ENCODE measurements at places on chromosomes 11 and 22.

GRCh38 chr11:11420191-11420898, 67.3 kb upstream of the CSNK2A3 start:
- DNase-seq, result no peak

DNA sequence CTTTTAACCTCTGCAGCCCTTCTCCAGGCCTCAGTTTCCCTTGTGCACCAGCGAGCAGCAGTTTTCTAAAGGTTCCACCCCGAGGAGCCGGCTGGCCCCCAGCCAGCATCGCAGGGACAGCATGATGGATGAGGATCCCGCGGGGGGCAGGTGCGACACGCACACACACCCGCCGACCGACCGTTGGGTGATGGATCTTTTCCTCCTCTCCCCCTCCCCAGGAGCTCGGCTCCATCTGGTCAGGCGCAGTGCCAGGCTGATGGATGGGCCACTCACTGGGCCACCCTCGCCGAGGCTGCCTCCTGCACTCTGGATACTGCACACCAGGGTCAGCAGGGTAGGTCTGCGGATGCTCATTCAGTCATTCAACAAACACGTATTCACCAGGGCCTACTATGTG, 12.8 kb upstream of the CABP7 start:
- no peak for DNase-seq

GRCh38 chr22:35375031-35375430, 5.9 kb upstream of the HMOX1 start:
- DNase-seq, result no peak

DNA sequence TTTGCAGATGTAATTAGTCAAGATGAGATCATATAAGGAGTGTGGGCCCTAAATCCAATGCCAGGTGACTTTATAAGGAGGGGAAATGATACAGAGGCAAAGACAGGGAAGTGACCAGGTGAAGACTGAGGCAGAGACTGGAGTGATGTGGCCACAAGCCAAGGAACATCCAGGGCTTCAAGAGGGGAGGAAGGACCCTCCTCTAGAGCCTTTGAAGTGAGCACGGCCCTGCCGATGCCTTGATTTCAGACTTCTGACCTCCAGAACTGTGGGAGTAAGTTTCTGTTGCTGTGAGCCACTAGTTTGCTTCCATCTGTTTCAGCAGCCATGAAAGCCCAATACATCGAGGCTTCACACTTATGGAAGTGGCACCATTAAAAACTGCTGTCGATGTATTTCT, 78.7 kb downstream of the SHANK2 start:
- DNase-seq, result no peak

GRCh38 chr11:64516226-64516625, 74.8 kb upstream of the SLC22A12 start:
- no peak for DNase-seq

DNA sequence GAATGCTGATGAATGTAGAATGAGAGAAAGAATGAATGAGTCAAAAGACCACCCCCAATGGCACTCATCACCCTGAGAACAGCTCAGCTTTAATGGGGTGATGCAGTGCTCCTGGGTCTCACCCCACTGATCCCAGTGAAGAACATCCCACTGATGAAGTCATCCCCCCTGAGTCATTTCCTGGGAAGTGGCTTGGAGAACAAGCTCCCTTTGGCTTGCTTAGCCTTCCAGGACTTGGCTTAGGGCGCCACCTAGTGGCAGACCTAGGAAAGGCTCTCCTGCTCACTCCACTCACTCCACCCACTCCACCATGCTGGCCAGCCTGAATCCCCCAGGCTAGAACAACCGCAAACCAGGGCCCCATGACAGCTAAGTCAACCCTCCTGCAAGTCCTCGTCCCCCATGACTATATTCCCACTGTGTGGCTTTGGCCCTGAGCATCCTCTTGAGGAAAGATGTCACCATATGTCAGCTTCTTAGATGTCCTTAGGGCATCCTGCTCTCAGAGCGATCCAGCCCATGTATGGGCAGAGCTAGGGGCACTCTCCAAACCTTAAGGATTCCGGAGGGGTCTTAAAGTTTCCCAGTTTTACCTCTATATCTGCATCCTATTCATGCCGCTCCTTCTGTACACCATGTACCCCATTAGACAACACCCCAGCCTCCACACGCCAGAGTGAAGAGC, 17.8 kb upstream of the TMPRSS13 start:
- peak; percentile 91 for DNase-seq

- no peak for DNase-seq
Observed at GRCh38 chr11:19276859-19277808, 36.4 kb upstream of the E2F8 start.
